8988T (cell line): ENCODE measurements at places on chromosomes 7 and 10.

GRCh38 chr7:80137410-80137809 is 2.8 kb downstream of the GNAI1 start:
- no peak for DNase-seq

DNA sequence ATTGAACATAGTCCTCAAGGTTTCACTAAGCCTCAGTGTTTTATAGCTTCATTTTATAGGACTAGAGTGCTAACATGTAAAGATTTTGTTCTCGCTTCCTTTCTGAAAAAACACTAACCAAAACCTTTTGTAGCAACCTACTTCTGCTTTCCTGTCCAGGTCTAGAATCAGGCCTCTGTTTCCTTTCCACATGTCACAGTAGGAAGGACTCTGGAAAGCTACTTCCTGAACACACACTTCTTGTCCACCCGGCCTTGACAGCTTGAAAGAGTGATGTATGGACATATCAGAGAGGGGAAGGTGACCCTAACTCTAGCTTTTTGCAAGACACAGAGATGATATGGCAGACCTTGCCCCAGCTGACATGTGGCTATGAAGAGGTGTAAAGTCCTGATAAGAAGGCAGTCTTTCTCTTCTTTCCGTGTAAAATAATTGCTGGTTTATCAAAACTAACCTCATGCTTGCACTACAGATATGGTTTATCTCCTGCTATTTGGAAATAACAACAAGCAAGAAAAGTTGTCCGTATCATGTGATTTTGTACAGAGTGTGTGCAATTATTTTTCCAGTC is 175.4 kb downstream of the SKAP2 start:
- DNase-seq, result no peak

DNA sequence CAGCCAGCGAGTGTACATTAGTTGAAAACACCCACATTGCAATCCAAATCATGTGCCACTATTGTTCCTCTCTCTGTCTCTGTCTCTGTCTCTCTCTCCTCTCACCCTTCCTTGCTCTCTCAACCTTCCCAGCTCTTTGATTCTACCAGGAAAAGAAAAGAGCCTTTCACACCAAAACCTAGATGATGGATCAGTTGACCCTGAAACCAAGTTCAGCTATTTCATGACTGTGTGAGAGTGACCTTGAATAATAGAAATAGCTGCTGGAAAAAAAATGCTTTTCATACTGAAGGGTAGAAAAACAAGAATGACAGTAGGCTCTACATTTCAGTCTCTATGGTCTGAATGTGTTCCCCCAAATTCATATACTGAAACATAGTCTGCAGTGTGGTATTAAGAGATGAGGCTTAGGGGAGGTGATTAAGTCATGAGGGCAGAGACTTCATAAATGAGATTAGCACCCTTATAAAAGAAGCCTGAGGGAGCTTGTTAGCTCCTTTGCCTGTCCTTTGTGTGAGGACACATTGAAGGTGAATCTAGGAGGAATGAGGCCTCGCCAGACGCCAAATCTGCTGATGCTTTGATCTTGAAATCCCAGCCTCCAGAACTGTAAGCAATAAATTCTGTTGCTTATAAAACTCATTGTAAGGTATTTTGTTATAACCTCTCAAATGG is 65.2 kb downstream of the LYZL1 start:
- DNase-seq, result no peak

DNA sequence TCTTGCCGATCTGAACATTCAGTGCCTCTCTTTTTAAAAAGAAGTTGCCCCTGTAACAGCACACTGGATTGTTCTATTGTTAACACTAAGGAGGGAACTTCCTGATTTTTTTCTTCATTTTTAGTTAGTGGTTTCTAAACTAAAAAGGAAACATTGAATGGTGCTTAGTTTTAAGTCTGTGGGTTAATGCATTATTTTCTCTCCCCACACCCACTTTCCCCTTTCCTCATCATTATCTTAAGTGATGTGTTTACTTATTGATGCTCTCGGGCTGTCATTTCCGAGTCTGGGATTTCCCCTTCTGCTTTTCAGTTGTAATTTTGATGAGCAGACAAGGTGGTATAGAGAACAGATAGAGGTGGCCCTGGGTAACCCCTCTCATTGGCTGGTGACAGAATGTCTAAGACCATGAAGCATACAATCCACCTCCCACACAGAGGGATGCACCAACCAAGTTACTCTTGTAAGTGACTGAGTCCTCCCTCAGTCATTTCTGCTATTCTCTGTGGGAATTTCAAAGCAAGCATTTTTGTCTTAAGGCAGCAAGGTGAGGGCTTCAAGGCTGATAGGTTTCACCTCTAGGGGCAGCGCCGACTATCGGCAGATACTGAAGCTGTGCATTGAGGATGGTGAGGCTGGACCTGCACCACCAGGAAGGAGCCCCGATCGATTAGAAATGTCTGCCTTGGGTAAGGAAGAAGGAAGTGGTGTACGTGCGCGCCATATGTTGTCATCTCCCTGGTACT is 49.5 kb downstream of the CHN2 start:
- DNase-seq, result no peak

GRCh38 chr7:87944547-87944946 is 10.5 kb downstream of the ADAM22 start:
- DNase-seq, result no peak

- no peak for DNase-seq
These were observed 600.6 kb downstream of the DNAJB6 start for GRCh38 chr7:157937406-157937805.

DNA sequence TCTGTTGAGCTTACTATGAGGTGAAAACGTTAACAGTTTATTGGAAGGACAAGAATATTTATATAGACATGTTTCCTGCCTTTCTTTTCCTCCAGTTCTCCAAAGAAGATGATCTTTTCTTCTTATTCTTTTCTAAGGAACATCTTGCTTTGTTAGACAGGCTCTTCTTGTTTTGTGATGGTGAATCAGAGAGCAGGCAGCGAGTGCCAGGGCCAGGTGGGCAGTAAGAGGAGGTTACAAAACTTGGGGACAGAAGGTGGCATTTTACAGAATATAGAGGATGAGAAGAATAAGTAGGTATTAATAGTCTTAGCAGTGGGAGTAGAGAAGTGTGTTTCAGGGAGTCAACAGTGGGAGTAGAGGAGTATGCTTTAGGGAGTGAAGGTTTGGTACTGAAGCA is 223.6 kb downstream of the ARL4A start:
- no peak for DNase-seq

GRCh38 chr7:154438571-154439367 is 386.6 kb downstream of the DPP6 start:
- DNase-seq, result no peak

GRCh38 chr10:28130267-28130666 is 131.4 kb upstream of the ODAD2 start:
- DNase-seq, result no peak

DNA sequence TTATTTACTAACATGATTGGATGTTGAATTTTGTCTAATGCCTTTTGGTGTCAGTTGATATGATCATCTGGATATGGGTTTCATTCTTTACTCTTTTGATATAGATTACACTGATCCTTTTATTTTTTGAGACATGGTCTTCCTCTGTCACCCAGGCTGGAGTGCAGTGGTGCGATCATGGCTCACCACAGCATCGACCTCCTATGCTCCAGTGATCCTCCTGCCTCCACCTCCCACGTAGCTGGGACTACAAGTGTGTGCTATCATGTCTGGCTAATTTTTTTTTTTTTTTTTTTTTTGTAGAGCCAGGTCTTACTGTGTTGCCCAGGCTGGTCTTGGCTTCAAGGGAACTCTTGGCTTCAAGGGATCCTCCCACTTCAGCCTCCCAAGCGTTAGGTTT is 27.1 kb downstream of the BMS1 start:
- no peak for DNase-seq

DNA sequence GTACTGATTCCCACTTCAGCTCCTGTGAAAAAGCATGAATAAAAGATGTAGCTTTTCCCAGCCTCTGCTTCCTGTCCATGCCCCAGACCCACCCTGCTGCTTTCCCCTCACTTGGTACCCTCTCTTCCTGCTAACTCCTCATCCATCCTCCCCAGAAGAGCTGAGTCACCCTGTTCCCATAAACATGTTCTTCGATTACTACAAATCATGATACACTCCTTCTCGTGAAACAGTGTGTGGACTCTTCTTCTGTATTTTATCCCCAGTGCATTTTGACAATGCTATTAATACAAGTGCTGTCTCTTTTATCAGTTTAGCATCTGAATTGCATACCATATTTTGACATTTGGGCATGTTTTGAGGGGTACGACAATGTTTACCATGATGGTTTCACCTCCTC is 45.8 kb upstream of the SORBS1 start:
- DNase-seq, result no peak

DNA sequence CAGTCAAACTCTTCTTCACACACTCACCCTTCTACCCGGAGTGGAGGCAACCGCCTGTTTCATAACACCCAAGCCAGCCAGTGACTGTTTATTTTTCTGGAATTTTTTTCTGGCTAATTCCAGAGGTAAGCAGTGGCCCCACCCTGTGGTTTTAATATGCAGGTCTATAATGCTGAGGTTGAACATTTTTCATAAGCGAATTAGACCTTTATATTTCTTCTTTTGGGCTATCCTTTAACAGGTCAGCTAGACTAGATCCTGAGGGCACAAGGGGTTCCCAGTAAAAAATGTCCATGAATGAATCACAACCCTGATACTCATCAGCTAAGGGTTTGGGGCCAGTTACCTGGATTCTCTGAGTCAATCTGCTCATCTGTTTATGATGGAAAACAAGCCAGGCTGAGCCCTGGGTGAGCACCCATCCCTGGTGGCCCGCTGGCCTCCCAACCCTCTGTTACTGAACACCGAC is 76.2 kb downstream of the GRB10 start:
- no peak for DNase-seq

DNA sequence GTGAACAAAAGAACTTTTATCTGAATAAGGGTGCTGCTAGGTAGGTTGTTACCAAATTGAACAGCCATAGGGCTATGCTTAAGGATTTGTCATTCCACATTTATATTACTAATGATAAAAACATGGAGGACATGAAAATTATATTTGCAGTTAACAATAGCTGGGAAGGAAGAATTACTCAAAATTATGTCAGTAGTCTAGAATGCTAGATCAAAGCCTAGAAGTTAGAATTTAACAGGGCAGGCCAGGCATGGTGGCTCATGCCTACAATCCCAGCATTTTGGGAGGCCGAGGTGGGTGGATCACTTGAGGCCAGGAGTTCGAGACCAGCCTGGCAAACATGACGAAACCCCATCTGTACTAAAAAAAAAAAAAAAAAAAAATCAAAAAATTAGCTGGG is 9.4 kb downstream of the STK17A start:
- no peak for DNase-seq
